ENCODE measurements at places on chromosomes 12 and 14. TPM values are rescaled to one million over a fixed set of nuclear protein-coding genes. Genes with fewer than 3 reads are reported as not detected.

The GUCY2C gene
- total RNA-seq: not detected

The TAS2R19 gene
- 8.9 TPM for total RNA-seq

The CLEC12A gene
- total RNA-seq: not detected

The C14orf180 gene
- total RNA-seq: 0.50 TPM

The AICDA gene
- not detected for total RNA-seq

The MYL6 gene
- 2,057 TPM for total RNA-seq

DNA sequence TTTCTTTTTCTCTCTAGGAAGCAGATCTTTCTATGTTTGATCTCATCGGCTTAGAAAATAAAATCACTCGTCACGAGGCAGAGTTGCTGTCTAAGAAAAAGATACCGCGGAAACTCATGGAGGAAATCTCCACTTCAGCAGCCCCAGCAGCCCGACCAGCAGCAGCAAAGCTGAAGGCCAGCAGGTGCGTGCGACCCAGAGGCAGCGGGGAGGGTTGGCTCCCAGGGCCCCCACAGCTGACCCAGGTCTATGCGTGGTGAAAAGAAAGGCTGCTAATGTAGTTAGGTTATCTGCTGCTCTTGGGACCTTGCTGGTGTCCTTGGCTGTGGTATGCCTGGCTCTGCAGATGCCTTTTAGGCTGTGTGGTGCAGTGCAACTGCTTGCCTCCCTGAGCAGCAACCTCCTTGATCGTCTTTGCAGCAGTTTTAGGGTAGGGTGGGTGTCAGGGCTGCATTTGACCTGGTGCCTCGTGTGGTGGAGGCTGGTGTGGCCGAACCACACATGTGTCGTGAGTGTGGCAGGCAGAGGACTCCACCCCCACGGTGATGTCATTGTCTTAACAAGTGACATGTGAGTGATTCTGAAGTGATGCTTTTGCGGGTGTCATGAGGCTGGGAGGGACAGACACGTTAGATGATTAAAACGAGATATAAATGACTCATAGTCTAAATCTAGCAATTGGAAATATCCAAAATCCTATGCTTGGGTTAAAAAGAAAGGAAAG, 68.6 kb downstream of the EP400 start:
- DNase-seq: no peak
- H3K36me3 ChIP-seq: peaks cover 64% of the 10 kb centered on the region
- no peak overlapping the region for H3K27ac ChIP-seq
- H3K27me3 ChIP-seq: no peaks in the 10 kb centered on the region

DNA sequence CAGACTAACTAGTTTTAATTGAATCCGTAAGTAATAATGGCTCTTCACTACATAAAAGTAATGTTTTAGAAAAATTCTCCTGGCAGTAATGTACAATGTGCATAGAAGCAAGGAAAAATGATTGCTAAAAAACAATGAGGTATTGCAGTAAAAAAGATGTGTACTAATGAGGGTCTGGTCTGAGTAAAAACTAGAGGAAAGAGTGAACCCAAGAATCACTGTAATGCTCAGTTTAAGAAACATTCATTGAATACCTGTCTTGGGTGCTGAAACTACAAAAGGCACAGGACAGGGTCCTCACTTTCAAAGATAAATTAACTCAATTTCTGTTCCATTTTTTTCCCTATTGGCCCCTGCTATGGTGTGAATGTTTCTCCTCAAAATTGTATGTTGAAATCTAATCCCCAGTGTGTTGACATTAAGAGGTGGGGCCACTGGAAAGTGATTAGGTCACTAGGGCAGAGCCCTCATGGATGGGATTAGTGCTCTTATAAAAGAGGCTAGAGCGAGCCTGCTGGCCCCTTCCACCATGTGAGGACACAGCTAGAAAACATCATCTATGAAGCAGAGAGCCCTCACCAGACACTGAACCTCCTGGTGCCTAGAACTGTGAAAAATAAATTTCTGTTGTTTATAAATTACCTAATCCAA, 51.6 kb downstream of the RPS6KA5 start:
- no peak overlapping the region for H3K4me3 ChIP-seq
- peaks cover 14% of the 10 kb centered on the region for H3K4me1 ChIP-seq
- no peaks in the 10 kb centered on the region for H3K27me3 ChIP-seq
- DNase-seq: no peak
- no peak overlapping the region for H3K27ac ChIP-seq
- H3K36me3 ChIP-seq: no peaks in the 10 kb centered on the region

DNA sequence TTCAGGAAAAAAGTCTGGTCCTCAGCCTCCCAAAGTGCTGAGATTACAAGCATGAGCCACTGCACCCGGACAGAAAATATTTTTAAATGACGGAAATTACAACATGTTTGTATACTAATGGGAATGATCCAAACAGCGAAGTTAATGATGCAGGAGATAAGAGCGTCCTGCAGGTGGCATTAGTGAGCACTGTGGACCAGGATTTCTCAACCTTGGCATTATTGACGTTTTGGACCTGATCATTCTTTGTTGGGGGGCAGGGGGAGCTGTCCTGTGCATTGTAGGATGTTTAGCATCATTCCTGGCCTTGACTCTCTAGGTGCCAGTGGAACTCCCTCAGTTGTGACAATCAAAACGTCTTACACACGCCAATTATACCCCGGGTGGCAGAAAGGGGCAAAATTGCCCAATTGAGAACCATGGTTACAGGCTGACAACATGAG, 34.1 kb downstream of the SCFD1 start:
- H3K27me3 ChIP-seq: no peaks in the 10 kb centered on the region
- H3K4me1 ChIP-seq: no peaks in the 10 kb centered on the region
- H3K27ac ChIP-seq: no peak overlapping the region

DNA sequence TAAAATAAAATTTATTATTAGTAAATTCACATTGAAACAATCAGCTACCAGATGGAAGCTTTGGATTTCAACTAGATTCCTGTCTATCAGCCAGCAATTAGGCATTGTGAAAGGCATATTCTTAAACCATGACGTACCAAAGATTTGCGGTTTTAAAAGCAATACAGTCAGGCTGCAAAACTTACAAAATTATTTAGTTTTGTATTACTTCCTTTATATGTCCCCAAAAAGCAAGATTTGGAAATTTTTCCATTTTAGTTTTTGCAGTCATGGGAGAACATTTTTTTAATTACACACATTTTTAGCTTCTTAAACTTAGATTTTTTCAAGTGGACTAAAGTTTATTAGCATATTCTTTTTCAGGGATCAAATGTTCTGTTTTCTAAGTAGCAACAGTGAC, 225.0 kb upstream of the KITLG start:
- H3K4me1 ChIP-seq: no peaks in the 10 kb centered on the region
- no peak for DNase-seq
- no peak overlapping the region for H3K27ac ChIP-seq
- H3K36me3 ChIP-seq: no peaks in the 10 kb centered on the region
- H3K4me3 ChIP-seq: no peak overlapping the region
- H3K27me3 ChIP-seq: no peaks in the 10 kb centered on the region

GRCh38 chr12:112894128-112894527, 12.6 kb upstream of the OAS1 start:
- no peak overlapping the region for H3K27ac ChIP-seq
- H3K4me3 ChIP-seq: no peak overlapping the region
- no peaks in the 10 kb centered on the region for H3K27me3 ChIP-seq
- no peaks in the 10 kb centered on the region for H3K4me1 ChIP-seq
- no peaks in the 10 kb centered on the region for H3K36me3 ChIP-seq
- no peak for DNase-seq

GRCh38 chr12:98475565-98475908, 39.9 kb upstream of the TMPO start:
- no peaks in the 10 kb centered on the region for H3K4me1 ChIP-seq
- no peaks in the 10 kb centered on the region for H3K27me3 ChIP-seq
- H3K4me3 ChIP-seq: no peak overlapping the region
- DNase-seq: no peak
- H3K36me3 ChIP-seq: no peaks in the 10 kb centered on the region

DNA sequence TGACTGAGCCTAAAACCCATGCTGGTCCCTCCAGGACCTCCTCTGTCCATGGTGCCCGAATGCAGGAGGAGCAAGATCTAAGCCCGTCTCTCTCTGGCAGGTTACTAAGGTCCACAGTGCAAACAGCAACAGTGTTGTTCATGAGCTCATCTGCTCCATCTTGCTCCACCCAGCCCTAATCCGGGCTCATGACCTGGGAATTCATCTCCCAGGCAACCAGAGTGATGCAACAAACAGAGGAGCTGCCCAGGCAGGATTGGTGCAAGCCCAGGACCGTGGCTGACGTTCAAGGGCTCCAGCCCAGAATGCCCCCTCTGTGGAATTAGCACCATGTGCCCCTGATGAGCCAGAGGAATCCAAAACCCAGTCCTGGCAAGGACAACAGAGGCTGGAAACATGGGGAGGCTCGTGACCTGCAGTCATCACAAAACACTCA, 29.9 kb downstream of the HSPB8 start:
- no peaks in the 10 kb centered on the region for H3K36me3 ChIP-seq
- H3K4me3 ChIP-seq: no peak overlapping the region
- H3K4me1 ChIP-seq: no peaks in the 10 kb centered on the region

DNA sequence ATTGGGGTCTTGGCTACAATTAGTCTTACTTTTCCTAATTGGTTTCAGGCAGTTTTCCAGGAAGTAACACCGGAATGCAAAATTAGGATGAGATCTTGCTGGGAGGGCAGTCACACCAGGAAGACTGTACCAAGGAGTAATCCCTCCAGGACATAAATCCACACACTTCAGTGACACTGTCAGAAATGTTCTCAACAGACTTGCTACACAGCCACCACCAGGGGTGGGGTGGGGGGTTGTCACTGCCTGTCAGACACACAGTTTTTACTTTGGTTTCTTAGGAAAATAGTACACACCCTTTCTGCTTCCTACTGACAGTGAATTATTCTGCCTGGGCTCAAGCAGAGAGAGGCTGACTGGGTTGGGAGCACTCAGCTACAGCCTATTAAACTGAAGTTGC, 102.9 kb upstream of the CCDC196 start:
- DNase-seq: no peak
- no peak overlapping the region for H3K27ac ChIP-seq
- H3K4me3 ChIP-seq: no peak overlapping the region
- H3K27me3 ChIP-seq: no peaks in the 10 kb centered on the region
- H3K4me1 ChIP-seq: no peaks in the 10 kb centered on the region

GRCh38 chr14:55814064-55814463, 234.1 kb downstream of the KTN1 start:
- no peak overlapping the region for H3K27ac ChIP-seq
- no peaks in the 10 kb centered on the region for H3K36me3 ChIP-seq
- no peak for DNase-seq
- no peak overlapping the region for H3K4me3 ChIP-seq
- H3K27me3 ChIP-seq: no peaks in the 10 kb centered on the region

GRCh38 chr14:68027276-68027675, 207.7 kb downstream of the RAD51B start:
- DNase-seq: no peak
- no peaks in the 10 kb centered on the region for H3K27me3 ChIP-seq
- H3K36me3 ChIP-seq: no peaks in the 10 kb centered on the region
- no peak overlapping the region for H3K27ac ChIP-seq
- no peaks in the 10 kb centered on the region for H3K4me1 ChIP-seq

DNA sequence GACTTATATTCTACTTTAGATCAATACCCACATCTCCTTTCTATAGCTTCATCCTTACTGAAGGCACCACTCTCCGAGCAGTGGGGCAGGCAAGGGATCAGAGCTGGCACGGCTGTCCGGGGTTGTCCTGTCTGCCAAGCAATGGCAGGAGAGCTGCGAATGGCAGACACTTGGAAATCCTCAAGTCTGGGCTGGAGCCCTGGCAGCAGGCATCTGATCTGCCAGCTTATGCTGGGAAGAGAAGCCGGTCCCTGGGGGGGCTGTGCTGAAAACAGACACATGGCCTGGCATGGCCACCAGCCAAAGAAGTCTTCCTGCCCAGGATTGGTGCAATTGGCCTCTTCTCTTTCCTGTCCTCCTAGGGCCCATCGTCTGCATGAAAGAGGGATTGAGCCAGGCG, 280.2 kb upstream of the PWP1 start:
- peak; percentile 62 for DNase-seq
- H3K4me1 ChIP-seq: no peaks in the 10 kb centered on the region
- no peak overlapping the region for H3K4me3 ChIP-seq
- no peak overlapping the region for H3K27ac ChIP-seq

- no peak for DNase-seq
- no peaks in the 10 kb centered on the region for H3K27me3 ChIP-seq
- H3K4me3 ChIP-seq: no peak overlapping the region
- no peaks in the 10 kb centered on the region for H3K4me1 ChIP-seq
Measured at GRCh38 chr14:80428171-80428570, 216.9 kb upstream of the DIO2 start.

GRCh38 chr14:49505041-49505766, 81.0 kb downstream of the RPS29 start:
- no peaks in the 10 kb centered on the region for H3K36me3 ChIP-seq
- H3K4me1 ChIP-seq: no peaks in the 10 kb centered on the region
- H3K4me3 ChIP-seq: no peak overlapping the region
- no peaks in the 10 kb centered on the region for H3K27me3 ChIP-seq
- DNase-seq: no peak

- no peaks in the 10 kb centered on the region for H3K4me1 ChIP-seq
- H3K36me3 ChIP-seq: no peaks in the 10 kb centered on the region
- no peak overlapping the region for H3K4me3 ChIP-seq
Measured at GRCh38 chr14:103232831-103233319, 101.2 kb upstream of the EIF5 start.

GRCh38 chr12:114729731-114730130, 45.8 kb upstream of the TBX3 start:
- H3K4me3 ChIP-seq: no peak overlapping the region
- H3K27ac ChIP-seq: no peak overlapping the region
- no peaks in the 10 kb centered on the region for H3K4me1 ChIP-seq
- no peak for DNase-seq
- no peaks in the 10 kb centered on the region for H3K27me3 ChIP-seq
- H3K36me3 ChIP-seq: no peaks in the 10 kb centered on the region

DNA sequence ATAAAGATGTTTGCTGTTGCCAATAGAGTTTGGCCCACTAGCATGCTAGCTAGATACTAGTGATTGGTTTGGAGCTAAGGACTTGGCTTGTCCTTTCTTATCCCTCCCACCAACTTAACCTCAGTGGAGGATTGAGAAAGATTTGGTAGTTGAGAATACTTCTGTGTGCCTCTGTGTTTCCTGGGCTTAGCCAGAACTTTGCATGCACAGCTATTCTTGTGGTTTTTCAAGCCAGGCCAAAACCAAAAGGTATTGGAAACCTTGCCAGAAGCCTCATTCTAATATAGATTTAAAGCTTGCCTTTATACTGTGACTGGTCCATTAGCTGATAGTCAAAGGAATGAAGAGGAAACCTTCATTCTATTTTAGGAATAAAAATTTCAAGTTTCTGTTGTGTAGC, 188.5 kb downstream of the CCDC91 start:
- no peak for DNase-seq
- H3K4me1 ChIP-seq: peaks cover 16% of the 10 kb centered on the region
- no peak overlapping the region for H3K4me3 ChIP-seq
- H3K27ac ChIP-seq: no peak overlapping the region
- H3K36me3 ChIP-seq: no peaks in the 10 kb centered on the region
- no peaks in the 10 kb centered on the region for H3K27me3 ChIP-seq

DNA sequence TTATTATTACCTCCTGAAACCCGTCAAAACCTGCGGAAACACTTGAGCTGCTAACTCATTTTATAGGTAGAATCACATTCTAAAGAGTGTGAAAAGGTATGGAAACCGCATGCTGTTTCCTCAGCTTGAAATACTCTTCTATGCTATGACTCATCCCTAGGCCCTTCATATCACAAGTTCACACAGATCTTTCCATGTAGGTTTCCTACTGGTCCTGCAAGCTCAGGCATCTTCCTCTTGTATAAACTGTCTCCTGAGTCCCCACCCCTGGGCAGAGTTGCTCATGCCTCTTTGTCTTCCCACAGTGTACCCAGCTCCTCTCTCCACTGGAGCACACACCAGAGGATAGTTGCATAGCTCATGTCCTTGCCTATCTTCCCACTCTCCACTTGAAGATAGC, 84.7 kb downstream of the CMAS start:
- no peaks in the 10 kb centered on the region for H3K4me1 ChIP-seq
- DNase-seq: no peak
- H3K4me3 ChIP-seq: no peak overlapping the region
- no peaks in the 10 kb centered on the region for H3K27me3 ChIP-seq

Measured in thyroid gland (tissue), 4 donors.